ENCODE measurements at places on chromosomes 1 and 21.

DNA sequence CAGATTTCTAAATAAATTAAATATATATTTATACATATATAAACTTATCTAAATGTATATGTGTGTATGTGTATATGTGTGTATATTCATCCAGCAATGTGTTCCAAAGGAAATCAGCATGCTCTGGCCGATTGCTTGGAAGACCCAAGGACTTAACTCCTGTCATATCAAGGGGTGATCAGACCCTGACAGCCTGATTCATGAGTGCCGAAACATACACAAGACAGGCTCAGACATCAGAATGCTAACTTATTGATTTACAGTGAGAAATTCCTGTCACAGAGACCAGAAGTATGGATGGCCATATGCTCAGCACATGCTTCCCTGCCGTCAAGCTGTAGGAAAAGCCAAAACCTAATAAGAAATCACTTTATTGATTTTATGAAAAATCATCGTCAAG is 545.1 kb upstream of the NR5A2 start:
- DNase-seq: no peak

GRCh38 chr1:235124665-235125064 is 4.0 kb downstream of the TOMM20 start:
- DNase-seq: no peak

GRCh38 chr1:205664399-205665017 is 15.8 kb downstream of the SLC45A3 start:
- DNase-seq: no peak

- no peak for DNase-seq
These were observed 136.2 kb downstream of the ZC3H11B start for GRCh38 chr1:219476716-219477115.

GRCh38 chr1:78176448-78176847 is 130.7 kb downstream of the GIPC2 start:
- DNase-seq: no peak

GRCh38 chr1:208251911-208252835 is 8.0 kb upstream of the PLXNA2 start:
- no peak for DNase-seq

DNA sequence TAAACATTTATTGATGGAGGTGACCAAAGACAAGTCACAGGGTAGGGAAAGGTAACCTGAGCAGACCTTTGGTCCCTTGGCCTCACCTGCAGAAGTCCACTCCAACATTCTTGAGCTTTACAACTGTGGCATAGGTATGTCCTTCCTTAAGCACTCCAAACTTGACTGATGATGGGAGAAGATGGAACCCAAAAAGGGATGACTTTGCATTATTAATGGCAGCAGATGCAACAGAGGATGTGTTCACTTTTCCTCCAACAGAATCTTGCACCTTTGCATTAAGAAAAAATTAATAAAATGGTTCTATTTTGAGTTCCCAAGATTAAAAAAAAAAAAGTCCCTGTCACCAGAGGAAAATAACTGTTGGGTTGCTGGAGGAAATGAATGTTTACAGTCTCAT is 42.2 kb downstream of the WDR3 start:
- no peak for DNase-seq

GRCh38 chr1:241443561-241443960 is 76.0 kb downstream of the FH start:
- no peak for DNase-seq

GRCh38 chr1:110731529-110731928 is 56.8 kb upstream of the KCNA3 start:
- no peak for DNase-seq

- no peak for DNase-seq
These were observed 236.9 kb upstream of the VAMP3 start for GRCh38 chr1:7534061-7534825.

- no peak for DNase-seq
These were observed 16.0 kb downstream of the KRTAP19-8 start for GRCh38 chr21:31022306-31022705.

- DNase-seq: no peak
These were observed 31.7 kb downstream of the CHML start for GRCh38 chr1:241608379-241609033.

DNA sequence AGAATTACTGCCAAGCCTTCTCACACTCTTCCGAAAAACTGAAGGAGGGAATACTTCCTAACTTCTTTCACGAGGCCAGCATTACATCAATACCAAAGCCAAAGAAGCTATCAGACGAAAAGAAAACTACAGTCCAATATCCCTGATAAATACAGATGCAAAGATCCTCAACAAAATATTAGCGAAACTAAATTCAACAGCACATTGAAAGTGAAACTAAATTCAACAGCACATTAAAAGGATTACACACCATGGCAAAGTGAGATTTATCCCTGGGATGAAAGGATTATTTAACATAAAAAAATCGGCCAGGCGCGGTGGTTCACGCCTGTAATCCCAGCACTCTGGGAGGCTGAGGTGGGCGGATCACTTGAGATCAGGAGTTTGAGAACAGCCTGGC is 176.8 kb downstream of the FAF1 start:
- DNase-seq: no peak

- DNase-seq: no peak
These were observed 75.7 kb upstream of the NRIP1 start for GRCh38 chr21:15140321-15141019.

DNA sequence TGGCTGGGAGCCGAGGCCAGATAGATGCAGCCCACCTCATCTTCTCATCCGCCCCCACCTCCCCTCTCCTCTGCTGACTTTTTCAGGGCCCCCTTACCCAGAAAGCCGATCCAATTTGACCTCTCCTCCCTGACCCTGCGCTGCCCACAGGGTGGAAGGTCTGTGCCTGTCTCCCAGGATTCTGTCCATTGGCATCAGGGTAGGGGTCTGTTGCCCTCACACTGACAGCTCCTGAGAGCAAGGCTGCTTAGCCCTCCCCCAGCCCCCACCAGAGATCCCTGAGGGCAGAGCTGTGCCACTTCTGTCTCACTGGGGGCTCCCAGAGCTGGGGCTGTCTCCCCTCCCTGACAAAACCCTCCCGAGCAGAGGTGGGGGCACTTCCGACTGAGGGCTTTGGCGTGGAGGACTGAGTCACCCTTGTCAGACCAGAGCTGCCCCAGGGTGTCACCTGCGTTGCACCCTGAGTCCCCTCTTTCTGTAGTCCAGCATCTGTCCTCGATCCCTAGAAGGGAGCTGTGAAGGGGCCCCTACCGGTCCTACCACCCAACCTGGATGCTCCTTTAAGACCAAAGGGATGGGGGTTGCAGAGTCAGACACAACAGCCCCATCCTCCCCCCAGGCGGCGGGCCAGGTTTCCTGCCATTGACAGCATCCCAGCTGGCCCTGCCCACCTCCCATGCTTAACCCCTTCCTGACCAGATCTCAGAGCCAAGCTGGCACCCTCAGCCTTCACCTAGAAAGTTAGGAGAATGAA is 2.4 kb upstream of the FAM110D start:
- DNase-seq: no peak

- no peak for DNase-seq
These were observed 33.1 kb upstream of the GPR157 start for GRCh38 chr1:9161963-9162362.

- no peak for DNase-seq
These were observed 552.9 kb downstream of the LTN1 start for GRCh38 chr21:28439788-28440187.

DNA sequence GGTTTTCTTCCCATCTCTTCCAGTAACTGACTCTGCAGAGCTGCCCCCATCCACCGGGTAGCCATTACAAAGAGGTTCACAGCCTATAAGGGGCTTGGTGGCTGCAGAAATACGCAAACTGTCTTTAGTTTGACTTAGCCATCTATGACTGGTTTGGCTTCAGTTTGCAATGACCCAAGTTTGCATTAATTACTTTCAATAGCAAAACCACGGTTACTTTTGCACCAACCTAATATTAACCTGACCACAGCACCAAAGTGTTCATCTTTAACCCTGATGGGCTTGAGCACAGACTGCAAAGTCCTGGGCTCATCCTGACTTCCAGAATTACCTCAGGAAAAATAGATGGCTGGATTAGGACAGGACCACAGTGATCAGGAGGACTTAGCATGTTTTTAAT is 2.2 kb upstream of the HAO2 start:
- no peak for DNase-seq

DNA sequence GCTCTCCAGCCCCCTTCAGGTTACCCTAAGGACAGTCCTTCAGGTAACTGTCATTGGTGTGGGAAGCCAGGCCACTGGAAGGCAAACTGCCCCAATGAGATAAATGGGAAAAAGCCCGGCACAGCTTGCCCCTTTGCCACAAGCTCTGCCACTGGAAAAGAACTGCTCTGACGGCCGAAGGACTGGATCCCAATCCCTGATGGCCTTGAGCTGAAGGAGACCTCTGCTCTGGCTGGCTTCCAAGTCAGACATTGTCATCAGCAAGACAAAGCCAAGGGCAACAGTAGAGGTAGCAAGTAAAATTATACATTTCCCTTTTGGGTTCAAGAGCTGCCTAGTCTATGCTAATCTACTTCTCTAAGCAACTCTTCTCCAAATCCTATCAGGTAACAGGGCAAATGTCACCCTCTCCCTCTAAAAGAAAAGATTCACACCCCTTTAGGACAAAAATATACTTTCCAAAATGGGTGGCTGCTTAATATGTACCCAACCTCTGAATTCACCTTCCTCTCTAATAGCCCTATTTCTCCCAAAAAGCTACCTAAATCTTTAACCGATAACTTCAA is 145.8 kb downstream of the ADSS2 start:
- DNase-seq: no peak

- DNase-seq: no peak
These were observed 49.6 kb upstream of the ATP1A1 start for GRCh38 chr1:116323491-116323890.

GRCh38 chr1:107147843-107148242 is 7.0 kb downstream of the NTNG1 start:
- DNase-seq: no peak

GRCh38 chr21:19999369-20000272 is 998.6 kb upstream of the NCAM2 start:
- DNase-seq: no peak

GRCh38 chr21:38505654-38506523 is 7.6 kb upstream of the ERG start:
- peak; percentile 58 for DNase-seq

DNA sequence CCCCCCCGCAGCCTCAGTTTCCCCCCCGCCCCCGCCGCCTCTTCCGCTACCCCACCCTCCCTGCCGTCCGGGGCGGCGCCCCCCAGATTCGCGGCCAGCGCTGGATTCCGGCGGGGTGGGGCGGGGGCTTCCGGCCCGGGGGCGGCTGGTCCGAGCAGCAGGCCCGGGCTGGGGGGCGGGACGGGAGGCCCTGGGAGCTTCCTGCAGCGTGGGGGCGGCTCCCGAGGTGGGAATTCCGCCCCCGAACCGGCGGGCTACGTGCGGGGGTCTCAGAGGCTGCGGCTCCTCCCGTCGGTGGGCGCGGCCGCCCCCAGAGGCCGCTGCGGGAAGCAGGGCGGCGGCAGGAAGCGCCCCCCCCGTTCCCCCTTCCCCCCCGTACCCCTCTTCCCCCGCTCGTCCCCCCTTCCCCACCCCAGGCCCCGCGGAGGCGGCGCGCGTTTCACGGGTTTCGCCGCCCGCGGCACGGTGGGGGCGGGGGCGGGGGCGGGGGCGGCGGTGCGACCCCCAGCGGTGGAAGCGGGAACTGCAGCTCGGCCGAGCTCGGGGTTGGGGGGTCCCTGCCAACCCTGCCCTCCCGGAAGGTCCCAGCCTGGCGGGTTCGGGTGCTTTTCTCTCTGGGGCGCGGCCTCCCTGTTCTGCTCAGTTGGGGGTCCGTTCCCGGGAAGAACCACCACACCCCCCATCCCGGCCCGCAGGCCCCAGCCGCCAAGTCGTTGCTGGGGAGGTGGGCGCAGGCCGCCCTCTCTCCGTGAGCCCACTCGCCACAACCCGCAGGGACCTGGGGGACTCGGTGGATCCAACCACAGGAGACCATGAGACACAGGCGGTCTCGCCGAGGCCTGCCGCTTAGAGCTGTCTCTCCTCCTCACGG is 76.3 kb downstream of the MORN1 start:
- peak; percentile 57 for DNase-seq

DNA sequence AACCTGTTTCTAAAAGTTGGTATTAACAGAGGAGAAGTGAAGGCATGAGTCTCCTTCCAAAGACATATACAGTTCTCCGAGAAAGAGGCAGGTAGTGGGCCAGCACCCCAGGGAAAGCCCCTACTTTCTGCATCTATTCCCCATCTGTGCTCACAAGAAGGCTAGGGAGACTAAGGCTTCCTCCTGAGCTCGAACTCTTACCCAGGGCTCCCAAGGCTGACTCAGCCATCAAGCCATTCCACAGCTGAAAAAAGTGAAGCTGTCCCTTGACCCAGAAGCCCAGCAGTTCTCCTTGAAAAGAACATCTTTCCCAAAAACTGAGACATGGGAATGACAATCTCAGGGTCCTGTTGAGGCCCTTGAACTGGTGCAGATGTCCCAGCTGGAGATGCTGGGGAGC is 1.9 kb upstream of the PADI3 start:
- DNase-seq: no peak

- DNase-seq: no peak
These were observed 69.3 kb downstream of the NR5A2 start for GRCh38 chr1:200096774-200097173.

GRCh38 chr1:67766141-67766978 is 66.9 kb downstream of the GNG12 start:
- peak; percentile 76 for DNase-seq

DNA sequence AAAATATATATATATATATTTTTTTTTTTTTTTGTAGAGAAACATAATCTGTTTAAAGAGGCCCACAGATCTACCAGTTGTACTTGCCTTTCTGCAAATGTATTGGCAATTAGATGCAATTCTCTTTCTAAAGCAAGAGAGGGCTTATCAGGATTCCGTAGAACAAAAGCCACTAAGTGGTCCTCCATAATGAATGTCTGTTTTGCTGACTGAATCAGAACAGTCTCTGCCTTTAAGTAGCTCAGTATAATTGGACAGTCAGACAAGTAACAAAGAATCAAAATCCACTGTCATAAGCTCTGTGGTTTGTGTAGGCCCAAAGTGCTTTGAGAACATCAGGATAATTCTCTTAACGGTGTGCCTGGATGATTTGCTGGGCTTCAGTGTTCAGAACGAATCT is 17.3 kb downstream of the SARS1 start:
- DNase-seq: no peak

- DNase-seq: no peak
These were observed 339 bp downstream of the PTGS2 start for GRCh38 chr1:186679924-186680244.

GRCh38 chr1:87983841-87984240 is 655.2 kb downstream of the LMO4 start:
- DNase-seq: no peak

DNA sequence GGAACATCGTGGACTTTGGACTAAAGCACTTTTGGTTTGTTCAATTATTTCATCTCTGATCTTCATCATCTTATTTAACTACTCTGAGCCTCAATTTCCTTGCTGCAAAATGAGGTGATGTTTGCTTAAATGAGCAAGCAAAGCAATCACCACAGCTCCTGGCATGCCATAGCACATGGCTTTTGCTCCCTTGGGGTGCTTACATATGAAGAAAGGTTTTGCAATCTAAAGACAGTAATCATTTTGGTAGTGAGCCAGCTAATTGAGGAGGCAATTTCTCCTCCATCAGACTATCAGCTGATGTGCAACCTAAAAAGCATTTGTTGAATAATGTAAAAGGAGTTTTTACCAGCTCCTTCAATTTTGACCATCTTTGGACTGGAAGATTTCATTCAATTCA is 68.8 kb upstream of the KCNJ15 start:
- no peak for DNase-seq
